ENCODE measurements at places on chromosomes 12 and 14.

DNA sequence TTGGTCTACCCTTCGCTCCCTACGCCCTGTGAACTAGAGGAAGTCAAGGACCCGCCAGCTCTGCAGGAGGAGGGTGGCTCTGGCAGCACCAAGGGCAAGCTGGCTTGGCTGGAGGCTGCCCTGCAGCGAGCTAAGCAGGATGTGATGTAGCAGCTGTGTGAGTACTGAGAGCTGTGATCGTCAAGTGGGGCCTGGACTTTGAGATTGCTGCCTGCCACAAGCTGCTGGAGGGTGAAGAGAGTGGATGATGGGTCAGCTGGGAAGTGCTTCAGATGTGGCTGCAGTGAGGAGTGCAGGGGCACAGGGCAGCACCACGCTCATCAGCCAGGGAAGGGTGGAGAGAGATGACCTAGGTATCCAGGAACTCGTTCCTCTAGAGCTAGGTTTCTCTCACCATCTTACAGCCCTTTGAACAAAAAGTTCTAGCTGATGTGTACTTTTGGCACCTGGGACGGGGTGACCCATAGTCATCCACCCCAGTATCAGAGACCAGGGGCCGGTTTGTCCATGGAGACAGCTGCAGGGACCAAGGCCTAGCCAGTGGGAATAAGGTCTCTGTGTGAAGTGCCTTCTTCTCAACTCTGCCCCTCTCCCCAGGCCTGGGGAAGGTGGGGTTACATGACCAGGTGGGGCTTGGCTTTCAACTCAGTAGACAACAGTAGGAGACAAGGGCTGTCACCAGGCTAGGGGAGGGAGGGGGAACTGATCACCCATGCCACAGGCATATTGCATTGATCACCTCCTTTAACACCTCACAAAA lies 3.2 kb downstream of the KRT86 start:
- DNase-seq, result no peak

- no peak for DNase-seq
Measured at GRCh38 chr12:6507102-6507998, 13.4 kb downstream of the NCAPD2 start.

GRCh38 chr12:127282786-127283565 lies 984.0 kb upstream of the TMEM132C start:
- no peak for DNase-seq

GRCh38 chr14:95147597-95147996 lies 9.7 kb downstream of the DICER1 start:
- no peak for DNase-seq

GRCh38 chr12:65279369-65280112 lies 1.1 kb downstream of the MSRB3 start:
- no peak for DNase-seq

GRCh38 chr14:66974397-66975025 lies 214.7 kb upstream of the GARIN2 start:
- DNase-seq, result no peak

GRCh38 chr12:72586456-72586855 lies 314.3 kb downstream of the TRHDE start:
- no peak for DNase-seq

DNA sequence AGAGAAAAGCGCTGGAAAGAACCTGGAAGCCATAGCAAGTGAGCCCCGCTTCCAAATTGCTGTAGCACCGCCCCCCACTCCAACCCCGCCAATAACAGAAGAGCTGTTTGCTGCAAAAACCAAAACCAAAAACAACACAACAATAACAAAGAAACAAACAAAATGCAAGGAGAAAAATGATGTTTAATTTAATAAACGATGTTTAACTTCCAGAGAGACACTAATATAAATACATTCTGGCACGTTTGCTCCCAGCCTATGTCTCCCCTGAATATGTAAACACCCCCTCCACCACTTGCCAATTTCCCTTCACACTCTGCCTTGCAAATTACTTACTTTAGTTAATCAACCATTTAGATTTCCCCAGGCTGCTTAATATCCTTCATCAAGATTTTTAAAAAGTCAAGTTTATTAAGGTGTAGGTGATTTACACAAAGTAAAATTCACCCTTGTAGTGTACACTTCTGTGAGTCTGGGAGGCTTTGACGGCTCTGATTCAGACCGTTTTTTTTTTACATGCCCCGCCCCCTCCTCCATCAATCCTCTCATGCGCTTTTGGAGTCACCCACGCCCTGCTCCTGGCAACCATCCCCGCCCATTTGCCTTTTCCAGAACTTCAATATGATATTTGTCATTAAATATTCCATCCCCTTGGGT lies 482 bp upstream of the IFI27L2 start:
- no peak for DNase-seq

DNA sequence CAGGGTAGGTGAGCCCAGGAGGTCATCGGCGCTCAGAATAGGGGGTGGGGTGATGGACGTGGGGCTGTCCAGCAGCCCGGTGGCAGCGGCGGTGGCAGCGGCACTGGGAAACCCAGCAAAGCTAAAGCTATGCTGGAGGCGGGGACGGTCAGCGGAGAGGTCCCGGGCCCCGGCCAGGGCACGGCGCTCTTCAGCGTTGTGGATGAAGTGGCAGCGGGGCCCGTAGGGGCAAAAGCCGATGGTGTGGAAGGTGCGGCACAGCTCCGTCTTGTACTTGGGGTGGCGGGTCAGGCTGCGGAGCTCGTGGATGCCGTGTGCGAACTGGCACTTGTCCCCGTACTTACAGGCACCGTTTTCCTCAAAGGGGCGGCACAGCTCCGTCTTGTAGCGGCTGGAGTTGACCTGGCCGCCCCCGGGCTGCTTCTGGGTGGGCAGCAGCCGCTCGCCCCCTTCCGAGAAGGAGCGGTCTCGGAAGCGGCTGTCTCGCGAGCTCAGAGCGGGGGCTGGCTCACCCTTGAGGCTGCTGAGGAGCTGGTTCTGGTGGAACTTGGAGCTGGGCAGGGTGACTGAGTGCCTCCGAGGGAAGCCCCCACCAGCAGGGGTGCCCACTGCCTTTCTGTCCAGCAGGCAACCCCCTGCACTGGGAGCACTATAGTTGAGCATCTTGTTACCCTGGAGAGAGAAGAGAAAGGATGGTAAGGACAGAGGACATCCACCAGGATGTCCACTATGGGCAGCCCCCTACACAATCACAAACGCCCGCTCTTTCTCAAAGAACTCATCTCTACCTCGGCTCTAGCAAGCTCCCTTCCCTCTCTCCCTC lies 2.8 kb downstream of the ZFP36L1 start:
- no peak for DNase-seq

- DNase-seq, result no peak
Measured at GRCh38 chr12:33248364-33248763, 191.3 kb downstream of the SYT10 start.

GRCh38 chr14:68247676-68248268 lies 428.2 kb downstream of the RAD51B start:
- DNase-seq, result no peak

- DNase-seq, result no peak
Measured at GRCh38 chr12:69330475-69331473, 17.4 kb upstream of the LYZ start.

GRCh38 chr14:68884031-68885030 lies 91.5 kb upstream of the ZFP36L1 start:
- DNase-seq, result no peak

DNA sequence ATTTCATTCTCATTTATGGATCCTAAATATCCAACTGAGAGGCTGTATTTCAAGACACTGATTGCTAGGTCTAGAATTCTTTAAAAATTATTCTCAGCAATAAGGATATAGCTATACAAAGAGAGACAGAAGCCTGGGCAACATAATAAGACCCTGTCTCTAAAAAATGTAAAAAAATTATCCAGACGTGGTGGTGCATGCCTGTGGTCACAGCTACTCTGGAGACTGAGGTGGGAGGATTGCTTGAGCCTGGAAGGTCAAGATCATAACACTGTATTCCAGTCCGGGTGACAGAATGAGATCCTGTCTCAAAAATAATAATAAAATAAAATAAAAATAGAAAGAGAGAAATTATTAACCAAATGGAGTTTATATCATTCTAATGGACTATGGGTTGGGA lies 20.6 kb upstream of the ARID2 start:
- no peak for DNase-seq

DNA sequence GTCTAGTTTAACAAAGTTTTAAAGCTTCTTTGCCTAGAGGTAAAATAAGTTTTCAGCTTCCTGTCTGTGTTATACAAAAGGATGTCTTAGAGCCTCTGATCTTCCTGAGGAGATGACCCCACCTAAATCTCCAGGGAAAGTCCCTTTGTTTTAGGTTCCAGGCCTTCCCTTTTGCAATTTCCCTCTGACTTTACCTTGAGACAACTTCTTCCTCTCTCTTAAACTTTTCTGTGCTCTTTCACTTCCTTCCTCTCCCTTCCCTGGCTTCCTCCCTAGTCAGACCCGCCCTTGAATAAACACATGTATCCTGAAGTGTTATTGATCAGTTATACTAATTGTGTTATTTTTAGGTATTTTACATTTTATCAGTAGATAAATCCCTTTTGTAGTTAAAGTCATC lies 134.8 kb downstream of the DYRK2 start:
- no peak for DNase-seq

GRCh38 chr12:3197131-3197818 lies 120.1 kb downstream of the TSPAN9 start:
- DNase-seq, result no peak

GRCh38 chr12:89789862-89790261 lies 81.2 kb upstream of the ATP2B1 start:
- DNase-seq, result no peak

DNA sequence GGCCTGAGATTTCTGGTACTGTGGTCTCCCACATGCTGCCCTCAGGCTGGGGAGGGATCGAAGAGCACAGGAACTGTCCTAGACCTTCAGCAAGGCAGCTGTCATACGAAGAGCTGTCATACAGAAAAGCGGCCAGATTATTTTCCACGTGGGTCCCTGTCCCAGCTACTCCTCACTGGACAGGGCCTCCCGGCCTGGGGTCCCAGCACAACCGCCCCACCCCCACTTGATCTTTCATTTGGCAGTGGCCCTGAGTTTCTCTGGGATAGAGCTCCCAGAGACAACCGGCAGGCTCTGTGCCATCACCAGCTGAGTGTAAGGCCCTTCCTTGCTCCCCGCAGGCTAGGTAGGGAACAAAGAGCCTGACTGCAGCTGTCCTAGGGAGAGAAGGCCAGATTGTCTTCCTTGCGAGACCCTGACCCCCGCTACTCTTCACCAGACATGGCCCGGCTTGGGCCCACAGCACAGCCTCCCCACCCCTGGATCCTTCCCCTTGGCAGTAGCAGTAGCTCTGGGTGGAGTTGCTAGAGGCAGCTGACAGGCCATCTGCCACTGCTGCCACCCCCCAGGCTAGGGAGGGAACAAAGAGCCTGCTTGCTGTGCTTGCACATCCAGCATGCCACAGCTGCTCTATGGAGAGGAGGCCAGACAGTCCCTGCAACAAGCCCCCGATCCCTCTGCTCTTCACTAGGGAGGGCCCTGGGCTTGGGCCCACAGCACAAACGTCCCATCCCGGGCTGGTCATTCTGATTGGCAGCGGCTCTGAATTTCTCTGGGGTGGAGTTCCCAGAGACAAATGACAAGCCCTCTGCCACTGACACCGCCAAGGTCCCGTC lies 3.1 kb upstream of the OR4N2 start:
- no peak for DNase-seq

DNA sequence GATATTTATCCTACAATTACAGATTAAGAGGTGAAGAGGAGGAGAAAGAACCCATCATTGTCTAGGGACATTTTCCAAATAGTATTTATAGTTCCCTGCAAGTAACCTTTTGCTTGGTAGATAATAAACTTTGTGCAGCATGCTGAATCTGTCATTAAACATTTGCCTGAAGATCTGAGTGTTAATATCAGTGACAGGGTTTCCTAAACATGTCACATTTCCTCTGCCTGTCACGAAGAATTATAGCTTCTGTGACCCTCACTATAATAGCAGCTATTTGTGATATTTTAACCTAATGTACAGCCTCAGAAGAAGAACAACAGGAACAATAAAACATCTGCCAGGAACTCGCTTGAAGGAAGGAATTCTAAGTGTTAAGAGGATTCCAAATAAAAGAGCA lies 350.3 kb downstream of the GXYLT1 start:
- no peak for DNase-seq

- no peak for DNase-seq
Measured at GRCh38 chr14:20733684-20734429, 11.8 kb upstream of the EDDM3A start.

DNA sequence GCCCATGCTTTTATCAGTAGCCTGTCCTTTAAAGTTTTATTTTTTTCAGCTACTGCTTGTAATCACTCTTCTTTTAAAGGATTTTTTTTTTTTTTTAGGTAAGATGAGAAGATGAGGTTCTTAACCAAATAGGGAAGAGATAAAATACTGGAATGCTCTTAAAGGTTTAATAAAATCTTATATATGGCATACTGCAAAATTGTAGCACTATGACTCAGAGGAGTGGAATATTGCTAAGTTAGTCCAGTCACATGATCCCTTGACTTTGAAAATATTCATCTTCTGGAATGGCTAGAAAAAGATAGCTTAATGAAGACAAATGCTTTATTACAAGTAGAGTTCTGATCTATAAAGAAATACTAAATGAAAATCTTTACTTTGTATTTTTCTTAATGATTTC lies 116.6 kb downstream of the NAV3 start:
- no peak for DNase-seq

DNA sequence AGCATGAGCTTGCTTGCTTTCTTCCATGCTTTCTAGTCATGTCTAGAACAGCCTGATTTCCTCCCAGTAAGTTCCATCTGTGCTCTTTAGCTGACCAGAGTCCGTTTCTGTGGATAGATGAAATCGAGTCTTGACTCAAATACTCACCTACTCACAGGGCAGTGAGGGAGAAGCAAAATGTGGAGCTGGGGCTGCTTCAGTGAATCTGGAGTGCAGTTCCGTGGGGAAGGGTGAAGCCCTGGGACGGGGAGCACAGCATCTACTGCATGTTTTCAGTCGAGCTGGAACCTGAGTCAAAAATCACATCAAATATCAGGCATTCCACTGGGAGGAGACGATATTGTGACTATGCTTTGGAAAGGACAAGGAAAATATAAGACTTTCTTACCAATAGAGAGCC lies 70.3 kb upstream of the PRMT8 start:
- no peak for DNase-seq

- DNase-seq, result no peak
Measured at GRCh38 chr12:64299628-64300027, 77.5 kb upstream of the KICS2 start.

DNA sequence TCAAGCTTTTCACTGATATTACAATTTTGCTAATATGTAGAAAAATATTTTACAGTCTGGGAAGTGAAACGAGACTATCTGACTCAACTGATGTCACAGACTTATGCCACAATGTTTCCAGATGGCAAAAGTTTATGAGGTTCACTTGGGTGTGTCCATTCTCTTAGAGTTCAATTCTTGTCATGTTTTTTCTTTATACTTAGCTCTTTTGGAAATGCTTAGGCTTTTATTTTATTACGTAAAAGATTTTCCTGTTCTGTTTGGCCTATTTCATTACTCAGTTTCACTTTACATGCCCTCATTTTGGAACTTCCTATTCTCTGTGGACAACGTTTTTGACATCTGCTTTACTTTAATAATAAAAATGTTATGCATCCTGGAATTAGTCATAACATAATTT lies 2.1 kb upstream of the PDZRN4 start:
- no peak for DNase-seq
